ENCODE measurements at places on chromosomes 6 and 20.

DNA sequence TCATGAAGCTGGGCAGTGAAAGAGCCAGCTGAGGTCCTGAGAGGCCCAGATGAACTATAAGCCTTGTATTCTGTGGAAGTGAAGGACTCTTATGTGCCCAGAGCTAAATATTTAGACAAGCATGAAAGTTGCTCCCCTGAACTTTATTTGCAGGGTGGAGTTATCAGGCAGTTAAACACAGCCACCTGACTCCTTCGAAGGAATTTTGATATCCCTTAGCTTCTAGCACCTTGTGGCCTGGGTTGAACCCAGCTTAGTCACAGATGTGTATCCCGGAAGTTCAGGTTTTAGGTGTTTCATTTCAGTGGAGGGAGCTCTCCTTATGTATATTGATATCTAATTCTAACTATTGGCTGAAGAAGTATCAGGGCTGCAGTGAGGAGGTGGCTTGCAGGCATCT is 20.4 kb downstream of the NR2E1 start:
- no peak for DNase-seq

DNA sequence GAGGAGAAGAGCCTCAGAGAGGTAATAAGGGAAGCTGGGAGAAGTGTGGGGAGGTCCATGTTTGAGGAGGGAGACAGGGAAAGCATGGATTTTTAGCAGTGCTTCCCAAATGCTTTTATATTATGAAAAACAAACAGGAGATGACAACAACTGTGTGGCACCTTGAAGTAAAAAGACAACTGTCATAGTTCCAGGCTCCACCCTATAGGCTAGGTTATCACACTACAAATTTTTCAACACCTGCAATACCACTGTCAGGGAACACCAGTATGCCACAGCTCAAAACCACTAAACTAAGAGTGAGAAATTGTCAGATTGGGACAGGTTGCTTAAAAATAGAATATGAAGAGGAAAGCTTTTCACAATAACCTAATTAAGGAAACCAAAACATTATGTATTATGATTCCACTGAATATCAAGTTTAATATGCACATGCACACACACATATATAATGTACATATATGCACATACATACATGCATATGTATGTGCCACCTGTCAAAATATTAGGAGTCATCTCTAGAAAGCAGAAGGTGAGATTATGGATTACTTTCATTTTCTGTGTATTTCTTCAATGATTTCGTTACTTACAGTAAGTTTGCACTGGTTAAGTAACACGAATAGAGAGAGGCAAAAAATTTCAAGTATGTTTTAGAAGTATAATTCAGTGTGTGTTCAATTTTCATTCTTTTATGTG is 261.2 kb downstream of the PTPRK start:
- no peak for DNase-seq

- DNase-seq: no peak
Measured at GRCh38 chr20:16437387-16437996, 135.8 kb downstream of the KIF16B start.

DNA sequence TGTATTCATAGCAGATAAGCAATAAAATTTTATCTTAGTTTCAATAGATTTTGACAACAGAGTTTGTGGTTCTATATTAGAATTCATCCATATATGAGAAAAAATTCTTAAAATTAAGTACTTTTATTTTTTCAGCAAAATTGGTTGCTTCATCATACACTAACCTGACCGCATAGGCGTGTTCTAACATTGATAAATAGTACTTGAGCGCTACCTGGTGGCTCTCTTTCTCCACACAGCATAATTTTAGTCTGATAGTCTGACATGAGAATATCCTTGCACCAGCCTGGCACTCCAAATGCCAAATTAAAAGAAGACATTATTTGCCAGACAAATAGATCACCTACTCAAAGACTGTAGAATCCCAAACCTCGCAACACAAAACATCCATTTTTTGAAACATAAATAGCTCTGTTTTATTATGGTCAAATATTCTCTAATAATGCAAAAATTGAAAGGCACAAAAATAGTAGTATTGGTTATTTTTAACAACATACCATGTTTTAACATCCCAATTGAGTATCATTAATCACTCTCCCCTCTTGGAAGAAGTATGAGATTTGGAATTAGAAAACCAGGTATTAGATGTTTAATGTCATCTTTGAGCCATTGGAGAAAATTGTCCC is 33.0 kb upstream of the FILIP1 start:
- DNase-seq: peak; percentile 11

DNA sequence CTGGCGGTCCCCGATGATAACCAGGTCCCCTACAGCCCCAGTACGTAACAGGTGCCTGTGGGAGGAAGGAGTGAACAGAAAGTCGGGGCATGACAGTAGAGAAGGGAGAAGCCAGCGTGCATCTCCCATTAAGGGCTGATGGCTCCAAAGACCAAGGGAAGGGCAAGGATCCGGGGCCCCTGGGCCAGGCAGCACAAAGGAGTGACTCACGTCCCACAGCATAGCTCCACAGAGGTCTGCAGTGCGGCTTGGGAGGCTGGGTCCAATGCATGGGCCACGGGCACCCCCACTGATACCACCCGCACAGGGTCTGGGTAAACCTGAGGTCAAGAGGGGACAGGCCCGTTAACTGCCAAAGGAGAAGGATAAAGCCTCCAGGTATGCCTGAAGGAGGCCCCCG is 10.3 kb downstream of the AARS2 start:
- no peak for DNase-seq

- DNase-seq: no peak
Measured at GRCh38 chr6:124995131-124995530, 32.9 kb downstream of the RNF217 start.

DNA sequence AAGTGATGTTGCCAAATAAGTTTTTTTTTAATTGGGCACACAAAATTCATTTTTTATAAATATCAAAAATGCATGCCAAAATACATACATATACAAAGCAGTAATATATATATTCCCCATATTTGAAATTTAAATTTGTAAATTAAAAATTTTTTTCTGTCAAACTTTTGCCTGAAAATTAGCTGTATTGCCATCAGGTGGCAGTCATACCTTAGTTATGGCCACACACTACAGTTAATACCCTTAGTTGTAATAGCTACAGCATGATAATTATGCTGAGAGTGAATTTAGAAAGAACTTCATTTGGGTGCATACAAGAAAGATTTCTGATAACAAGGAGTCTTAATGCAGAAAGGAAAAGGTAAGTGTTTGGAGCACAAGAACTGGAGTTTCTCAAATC is 46.2 kb upstream of the SDHAF4 start:
- DNase-seq: no peak

DNA sequence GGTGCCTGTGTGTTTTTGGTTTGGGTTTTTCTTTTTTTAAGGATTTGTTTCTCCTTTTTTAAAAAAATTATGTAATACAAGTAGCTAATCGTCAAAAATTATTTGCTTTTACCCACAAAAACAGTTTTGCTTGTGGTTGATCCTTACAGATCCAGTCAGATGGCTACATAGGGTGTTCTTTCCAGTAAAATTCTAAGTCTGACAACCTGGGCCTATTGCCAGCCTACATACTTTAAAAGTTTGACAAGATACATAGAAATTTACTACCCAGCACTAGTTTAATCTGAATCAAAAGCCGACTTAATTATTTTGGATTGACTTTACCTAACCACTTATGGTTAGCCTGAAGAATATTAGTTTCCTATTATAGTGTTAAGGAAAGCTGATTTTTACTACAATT is 2.1 kb upstream of the SOX4 start:
- no peak for DNase-seq

DNA sequence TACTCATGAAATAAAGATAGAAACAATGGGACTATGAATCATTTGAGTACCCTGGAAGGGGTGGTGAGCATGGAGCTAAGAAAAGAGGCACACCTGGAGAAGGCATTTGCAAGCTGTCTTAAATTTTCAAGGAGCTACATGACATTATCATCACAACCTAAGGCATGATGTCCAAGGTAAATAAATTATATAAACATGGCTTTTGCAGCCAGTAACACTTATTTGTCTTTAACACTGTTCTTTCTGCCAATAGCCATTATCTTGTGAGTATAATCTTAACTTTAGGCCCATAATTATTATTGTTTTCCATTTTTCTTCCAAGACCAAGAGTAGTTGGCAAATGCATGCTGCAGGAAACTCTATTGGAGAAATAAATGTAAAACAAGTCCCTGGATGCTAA is 63.7 kb downstream of the ALDH5A1 start:
- no peak for DNase-seq

DNA sequence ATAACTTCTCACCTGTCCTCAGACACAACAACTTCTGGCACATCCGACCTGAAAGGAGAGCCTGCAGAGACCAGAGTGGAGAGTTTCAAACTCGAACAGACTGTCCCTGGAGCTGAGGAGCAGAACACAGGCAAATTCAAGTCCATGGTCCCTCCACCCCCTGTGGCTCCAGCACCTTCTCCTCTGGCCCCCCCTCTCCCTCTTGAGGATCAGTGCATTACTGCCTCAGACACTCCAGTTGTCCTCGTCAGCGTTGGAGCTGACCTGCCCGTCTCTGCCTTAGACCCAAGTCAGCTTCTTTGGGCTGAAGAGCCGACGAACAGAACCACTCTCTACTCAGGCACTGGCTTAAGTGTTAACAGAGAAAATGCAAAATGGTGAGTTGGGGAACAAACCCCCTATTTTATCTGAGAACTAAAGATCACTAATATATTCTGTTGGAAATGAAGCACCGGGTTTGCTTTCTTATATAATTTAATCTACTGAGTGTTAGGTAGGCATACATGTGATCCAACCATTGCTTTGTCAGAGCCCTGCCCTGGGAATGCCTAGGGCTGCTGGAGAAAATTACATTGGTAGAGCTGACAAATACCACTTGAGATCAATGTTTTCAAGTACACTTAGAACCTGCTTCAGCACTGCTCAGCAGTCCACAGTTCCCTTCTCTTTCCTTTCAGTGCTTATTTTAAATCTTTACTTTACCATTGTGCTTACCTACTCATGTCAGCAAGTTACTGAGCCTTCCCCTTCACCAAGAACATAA is 77.5 kb upstream of the LTV1 start:
- no peak for DNase-seq

- no peak for DNase-seq
Measured at GRCh38 chr6:111794727-111795452, 78.4 kb downstream of the FYN start.

GRCh38 chr6:1633366-1634021 is 23.8 kb downstream of the FOXC1 start:
- DNase-seq: no peak

DNA sequence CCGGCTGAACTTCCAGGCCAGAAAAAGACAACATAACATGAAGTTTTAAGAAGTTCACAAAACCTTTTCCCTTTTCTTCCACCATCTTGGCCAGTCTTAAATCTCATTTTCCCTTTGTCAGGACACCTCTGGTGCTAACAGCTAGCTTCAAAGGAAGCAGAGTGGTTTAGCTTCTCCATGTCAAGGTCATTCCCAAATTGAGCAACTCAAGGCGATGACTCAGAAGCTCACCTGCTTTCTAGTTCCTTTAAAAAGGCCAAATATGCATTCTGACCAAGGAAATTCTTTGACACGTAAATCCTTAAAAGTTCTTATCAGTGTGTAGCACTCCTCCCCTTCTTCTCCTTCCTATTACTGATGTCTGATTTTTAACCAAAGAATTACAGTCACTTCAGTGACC is 69.6 kb upstream of the VGLL2 start:
- DNase-seq: no peak

DNA sequence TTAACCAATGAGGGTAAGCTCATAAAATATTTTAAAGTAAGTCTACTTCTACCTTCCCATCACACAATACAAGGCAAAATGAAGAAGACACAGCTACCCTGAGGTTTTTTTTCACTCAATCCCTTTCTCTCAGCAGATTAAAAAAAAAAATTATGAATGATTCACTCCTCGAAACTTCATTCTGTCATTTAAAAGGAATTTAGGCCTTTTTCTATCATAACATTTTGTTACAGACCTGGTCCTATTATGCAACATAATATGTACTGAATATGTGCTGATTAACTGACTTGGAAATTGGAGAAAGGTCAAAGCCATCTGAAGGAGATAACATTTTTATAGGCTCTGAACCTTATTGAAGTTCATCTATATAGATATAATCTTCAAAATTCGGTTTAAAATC is 45.5 kb downstream of the PRL start:
- DNase-seq: no peak

- no peak for DNase-seq
Measured at GRCh38 chr20:57959018-57959417, 249.2 kb upstream of the PMEPA1 start.

GRCh38 chr6:124040655-124041054 is 237.0 kb downstream of the NKAIN2 start:
- DNase-seq: no peak

DNA sequence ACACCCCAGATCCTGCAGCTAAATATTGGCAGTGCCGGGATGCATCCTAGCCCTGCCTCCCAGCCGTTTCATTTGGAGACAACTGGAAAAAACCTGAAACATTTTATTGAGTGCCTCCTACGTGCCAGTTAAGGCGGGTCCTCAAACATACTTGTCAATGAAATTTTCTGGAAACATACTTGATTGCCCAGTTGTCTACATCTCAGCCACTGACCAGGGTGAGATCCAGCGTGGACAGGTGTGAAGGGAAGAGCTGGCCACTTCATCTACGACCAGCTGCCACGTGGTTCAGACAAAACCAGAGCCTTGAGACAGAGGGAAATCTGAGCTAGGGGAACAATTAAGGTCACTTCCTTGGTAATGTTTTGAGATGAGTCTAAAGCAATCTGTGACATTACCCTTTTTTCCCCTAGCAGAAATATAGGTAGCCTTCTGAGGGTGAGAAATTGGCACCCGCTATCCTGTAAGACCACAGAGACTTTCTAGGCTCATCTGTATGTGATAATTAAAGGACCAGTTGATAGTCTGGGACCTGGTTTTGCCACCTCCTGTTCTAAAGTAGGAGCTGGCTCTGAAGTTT is 116.3 kb upstream of the MTHFD1L start:
- no peak for DNase-seq

DNA sequence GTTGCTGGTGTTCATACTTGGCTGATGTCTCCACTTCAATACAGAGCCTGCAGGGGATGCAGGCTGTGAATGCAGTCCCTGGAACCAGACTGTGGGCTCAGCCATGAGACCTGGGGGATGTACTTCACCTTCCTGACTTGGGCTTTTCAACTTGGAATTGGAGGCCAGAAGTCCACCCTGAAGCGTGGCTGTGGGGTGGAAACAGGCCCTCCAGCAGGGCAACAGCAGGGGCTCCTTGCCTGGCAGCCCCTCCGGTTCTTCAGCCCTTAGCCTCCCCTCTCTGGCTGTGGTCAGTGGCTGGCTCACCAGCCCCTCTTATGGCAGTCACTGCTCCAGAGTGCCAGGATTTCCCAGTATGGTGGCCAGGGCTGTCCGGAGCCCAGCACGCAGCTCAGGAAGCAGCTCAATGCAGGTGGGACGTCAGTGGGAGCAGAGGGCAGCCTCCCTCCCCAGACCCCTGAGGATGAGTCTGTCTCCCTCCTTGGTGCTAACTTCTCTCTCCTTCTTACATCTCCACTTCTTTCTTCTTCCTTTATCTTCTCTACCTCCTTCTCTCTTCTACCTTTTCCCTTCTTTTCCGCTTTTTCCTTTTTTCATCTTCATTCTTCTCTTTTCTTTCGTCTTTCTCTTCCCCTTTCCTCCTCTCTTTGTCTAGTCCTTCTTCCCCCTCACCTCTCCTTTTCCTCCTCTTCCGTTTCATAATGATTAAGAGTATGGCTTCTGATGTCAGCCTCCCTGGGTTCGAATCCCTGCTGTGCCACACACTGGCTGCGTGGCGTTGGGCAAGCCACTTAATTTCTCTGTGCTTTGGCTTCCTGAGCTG is 45.3 kb downstream of the SLC52A3 start:
- DNase-seq: no peak
